ENCODE measurements at places on chromosomes 13 and 19. TPM values are rescaled to one million over a fixed set of nuclear protein-coding genes. Genes with fewer than 3 reads are reported as not detected.

The SPRED3 gene
- total RNA-seq = 0.84 TPM

The NXNL1 gene
- total RNA-seq = not detected

The NTF4 gene
- not detected for total RNA-seq

The GRIK5 gene
- total RNA-seq = 0.44 TPM

The OR4F17 gene
- not detected for total RNA-seq

The C3 gene
- total RNA-seq = 1.0 TPM

The ATP8B3 gene
- 7.3 TPM for total RNA-seq

The MYO16 gene
- total RNA-seq = not detected

The ZBTB32 gene
- 185 TPM for total RNA-seq

The ZNF497 gene
- 0.87 TPM for total RNA-seq

The CEACAM6 gene
- not detected for total RNA-seq

The PEAK3 gene
- total RNA-seq = 0.54 TPM

The GPR12 gene
- not detected for total RNA-seq

The ETV2 gene
- total RNA-seq = 1.2 TPM

The ARMC6 gene
- total RNA-seq = 30.8 TPM

The PPM1N gene
- total RNA-seq = 4.5 TPM

The KCTD15 gene
- 1.7 TPM for total RNA-seq

The PALM3 gene
- not detected for total RNA-seq

The SH2D3A gene
- 22.3 TPM for total RNA-seq

The SIGLEC8 gene
- not detected for total RNA-seq

The APOC4 gene
- not detected for total RNA-seq

The RNF225 gene
- total RNA-seq = 0.61 TPM

The ZNF121 gene
- total RNA-seq = 53.9 TPM

The FCHO1 gene
- 58.4 TPM for total RNA-seq

The FRY gene
- 1.5 TPM for total RNA-seq

The ATP4A gene
- not detected for total RNA-seq

The C1QTNF9B gene
- not detected for total RNA-seq

The ACOD1 gene
- total RNA-seq = not detected

The DCLK1 gene
- total RNA-seq = not detected

The BRME1 gene
- 4.1 TPM for total RNA-seq

The ZNF443 gene
- total RNA-seq = 3.7 TPM

The SHISA2 gene
- total RNA-seq = not detected

The CDX2 gene
- not detected for total RNA-seq

The ZNF730 gene
- 0.50 TPM for total RNA-seq

The SIGLECL1 gene
- total RNA-seq = not detected

The SULT2A1 gene
- not detected for total RNA-seq

The ZNF135 gene
- 0.49 TPM for total RNA-seq

The SYNE4 gene
- 1.4 TPM for total RNA-seq

The SIAH3 gene
- total RNA-seq = not detected

The SPACA4 gene
- not detected for total RNA-seq

The SHC2 gene
- not detected for total RNA-seq

The CABP5 gene
- not detected for total RNA-seq

The CYP4F8 gene
- not detected for total RNA-seq

The ZNF160 gene
- total RNA-seq = 35.7 TPM

The CYP2B6 gene
- not detected for total RNA-seq

The FUT6 gene
- not detected for total RNA-seq

The TNFSF11 gene
- 0.76 TPM for total RNA-seq

The CRB3 gene
- total RNA-seq = 0.45 TPM

The TFPT gene
- total RNA-seq = 50.5 TPM

The PDE4C gene
- total RNA-seq = 0.14 TPM

The VAV1 gene
- total RNA-seq = 98.5 TPM

The RASAL3 gene
- total RNA-seq = 166 TPM

The ZNF221 gene
- total RNA-seq = 2.1 TPM

The PLK5 gene
- not detected for total RNA-seq

The CCDC70 gene
- total RNA-seq = not detected

The TMEM145 gene
- 1.1 TPM for total RNA-seq

The ZNF665 gene
- 2.9 TPM for total RNA-seq
